Lung (tissue), 17 donors: ENCODE measurements at places on chromosomes 1 and 21. TPM values are rescaled to one million over a fixed set of nuclear protein-coding genes. Genes with fewer than 3 reads are reported as not detected.

DNA sequence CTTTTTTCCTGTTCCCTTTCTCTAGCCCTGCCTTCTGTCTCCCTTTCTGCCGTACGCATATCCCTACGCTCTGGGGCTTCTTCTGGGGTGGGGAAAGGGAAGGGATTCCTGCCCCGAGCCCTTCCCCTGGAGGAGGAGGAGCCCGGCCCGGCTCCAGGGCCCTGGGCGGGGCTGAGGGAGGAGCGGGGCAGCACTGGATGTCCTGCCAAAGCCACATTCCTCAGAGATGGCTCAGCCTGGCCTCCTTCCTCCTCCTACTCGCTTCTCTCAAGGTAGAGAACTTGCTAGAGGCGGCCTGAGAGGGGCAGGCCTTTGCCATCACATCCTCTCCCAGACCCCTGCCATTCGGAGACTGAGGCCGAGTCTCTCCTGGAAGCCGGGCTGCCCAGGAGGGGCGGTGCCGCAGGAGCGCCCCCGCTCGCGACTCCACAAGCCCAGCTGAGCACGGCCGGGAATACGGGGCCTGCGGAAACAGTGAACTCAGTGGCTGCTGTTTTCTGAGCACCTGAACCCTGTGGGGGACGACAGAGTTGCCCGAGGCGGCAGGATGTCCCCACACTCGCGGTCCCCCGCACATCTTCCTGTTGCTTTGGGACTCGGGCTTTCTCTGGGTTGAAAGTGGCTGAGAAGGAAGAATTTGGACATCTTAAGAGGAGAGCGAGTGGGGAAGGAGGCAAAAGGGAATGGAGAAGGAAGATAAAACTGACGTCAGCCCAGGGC is 12.2 kb downstream of the ADAMTSL4 start:
- H3K4me1 ChIP-seq, result peaks cover 27% of the 10 kb centered on the region
- peak; percentile 98 for DNase-seq
- H3K4me3 ChIP-seq, result peak overlapping the region; percentile 47

- DNase-seq, result no peak
- H3K27me3 ChIP-seq, result no peaks in the 10 kb centered on the region
- no peak overlapping the region for H3K27ac ChIP-seq
- H3K4me3 ChIP-seq, result no peak overlapping the region
These were observed 18.4 kb downstream of the LORICRIN start for GRCh38 chr1:153277852-153278251.

GRCh38 chr1:20753589-20753988 is 21.1 kb upstream of the SH2D5 start:
- H3K27me3 ChIP-seq, result no peaks in the 10 kb centered on the region
- H3K4me3 ChIP-seq, result no peak overlapping the region
- H3K36me3 ChIP-seq, result peaks cover 17% of the 10 kb centered on the region
- no peak overlapping the region for H3K27ac ChIP-seq

DNA sequence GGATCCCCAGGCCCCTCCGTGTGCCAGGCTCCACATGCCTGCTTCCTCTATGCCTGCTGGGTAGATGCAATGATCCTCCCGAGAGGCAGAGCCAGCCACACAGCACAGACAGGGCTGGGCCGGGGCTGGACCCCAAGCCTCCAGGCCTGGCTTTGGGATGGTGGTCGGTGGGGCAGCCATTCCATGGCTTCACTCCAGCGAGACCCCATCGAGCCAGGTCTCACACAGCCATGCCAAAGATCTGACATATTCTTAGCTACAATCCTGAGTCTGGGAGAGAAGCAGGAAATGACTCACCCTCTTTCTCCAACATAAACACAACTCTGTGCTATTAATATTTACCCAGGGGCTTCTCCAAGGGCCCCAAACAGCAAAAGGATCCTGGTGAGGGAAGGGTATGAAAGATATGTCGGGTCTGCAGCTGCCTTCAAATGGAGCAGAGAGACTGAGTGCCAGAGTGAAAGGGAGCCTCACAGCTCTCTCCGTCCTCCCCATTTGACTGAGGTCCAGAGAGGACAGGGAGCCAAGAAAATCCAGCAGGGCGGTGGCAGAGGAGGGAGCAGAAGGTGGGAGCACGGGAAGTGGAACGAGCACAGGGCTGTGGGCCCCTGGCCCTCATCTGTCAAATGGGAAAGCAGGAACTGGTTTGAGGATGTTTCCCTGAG is 639.5 kb downstream of the MATN1 start:
- no peaks in the 10 kb centered on the region for H3K27me3 ChIP-seq
- DNase-seq, result peak; percentile 84
- H3K4me3 ChIP-seq, result no peak overlapping the region
- H3K27ac ChIP-seq, result peak overlapping the region; percentile 10

DNA sequence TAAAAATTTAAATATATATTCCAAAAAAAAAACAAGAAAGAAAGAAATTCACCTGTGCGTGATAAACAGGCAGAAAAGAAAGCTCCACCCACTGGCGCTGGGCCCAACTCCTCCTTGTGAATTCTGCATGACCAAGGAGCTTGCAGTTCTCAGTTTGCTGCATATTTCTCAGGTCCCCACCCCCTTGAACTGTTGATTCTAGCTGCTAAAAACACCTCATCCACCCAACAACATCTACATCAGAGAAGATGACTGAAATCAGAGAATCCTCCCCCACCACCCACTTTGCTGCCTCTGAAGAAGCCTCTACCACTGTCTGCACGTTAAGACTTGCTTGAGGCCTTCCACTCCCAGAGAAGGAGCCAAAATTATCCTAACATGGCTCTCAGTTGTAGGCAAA is 104.8 kb downstream of the RGS2 start:
- no peaks in the 10 kb centered on the region for H3K4me1 ChIP-seq
- DNase-seq, result peak; percentile 8
- H3K27ac ChIP-seq, result no peak overlapping the region
- H3K27me3 ChIP-seq, result no peaks in the 10 kb centered on the region
- no peak overlapping the region for H3K4me3 ChIP-seq

GRCh38 chr1:65264197-65264929 is 45.0 kb upstream of the DNAJC6 start:
- H3K27me3 ChIP-seq, result no peaks in the 10 kb centered on the region
- DNase-seq, result peak; percentile 68
- no peaks in the 10 kb centered on the region for H3K4me1 ChIP-seq
- H3K36me3 ChIP-seq, result no peaks in the 10 kb centered on the region
- no peak overlapping the region for H3K27ac ChIP-seq
- H3K4me3 ChIP-seq, result peak overlapping the region; percentile 4

- no peak overlapping the region for H3K27ac ChIP-seq
- DNase-seq, result no peak
- H3K4me3 ChIP-seq, result no peak overlapping the region
- H3K4me1 ChIP-seq, result no peaks in the 10 kb centered on the region
- no peaks in the 10 kb centered on the region for H3K27me3 ChIP-seq
These were observed 25.3 kb downstream of the GABPA start for GRCh38 chr21:25760061-25760460.

GRCh38 chr21:32770871-32771523 is 558 bp downstream of the PAXBP1 start:
- peak overlapping the region; percentile 95 for H3K27ac ChIP-seq
- peaks cover 7% of the 10 kb centered on the region for H3K4me1 ChIP-seq
- DNase-seq, result peak; percentile 65
- H3K4me3 ChIP-seq, result peak overlapping the region; percentile 71

GRCh38 chr1:248421384-248421783 is 18.5 kb downstream of the OR2T1 start:
- no peaks in the 10 kb centered on the region for H3K36me3 ChIP-seq
- no peaks in the 10 kb centered on the region for H3K4me1 ChIP-seq
- H3K27me3 ChIP-seq, result no peaks in the 10 kb centered on the region
- H3K27ac ChIP-seq, result no peak overlapping the region

DNA sequence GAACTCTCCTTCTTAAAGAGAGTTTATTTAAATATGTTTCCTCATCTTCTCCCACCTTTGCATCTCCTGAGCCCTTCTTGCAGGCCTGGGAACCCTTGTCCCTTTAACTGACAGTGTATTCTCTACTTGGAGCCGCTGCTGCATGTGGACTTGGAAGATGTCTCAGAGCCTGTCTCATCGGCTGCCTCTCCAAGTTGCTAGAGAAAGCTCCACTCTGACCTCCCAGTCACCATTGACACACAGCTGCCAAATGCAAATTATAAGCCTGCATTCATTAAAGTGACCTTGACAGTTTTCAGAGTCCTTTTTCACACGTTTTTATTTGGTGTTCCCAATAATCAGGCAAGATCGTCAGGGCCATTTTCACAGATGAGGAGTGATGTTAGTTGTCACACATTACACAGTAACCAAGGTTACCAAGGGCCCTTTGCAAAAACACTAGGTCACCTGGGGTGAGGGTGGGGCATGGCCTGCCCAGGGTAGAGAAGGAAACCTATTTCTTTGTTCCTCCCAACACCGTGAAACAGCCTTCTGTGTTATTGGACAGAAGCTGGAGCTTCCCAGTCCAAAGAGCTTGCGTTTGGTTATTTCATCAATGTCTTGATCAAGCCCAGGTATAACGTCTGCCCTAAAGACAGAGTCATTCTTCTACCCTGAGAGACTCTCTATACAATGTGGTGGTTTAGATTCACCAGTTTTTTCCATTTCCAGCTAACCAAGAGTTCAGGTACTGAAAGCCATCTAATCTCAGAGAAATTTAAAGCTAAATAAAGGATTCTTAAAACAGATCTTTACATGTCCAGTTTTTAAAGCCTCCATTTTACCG is 164.1 kb downstream of the GALNT2 start:
- no peak for DNase-seq
- H3K36me3 ChIP-seq, result no peaks in the 10 kb centered on the region

DNA sequence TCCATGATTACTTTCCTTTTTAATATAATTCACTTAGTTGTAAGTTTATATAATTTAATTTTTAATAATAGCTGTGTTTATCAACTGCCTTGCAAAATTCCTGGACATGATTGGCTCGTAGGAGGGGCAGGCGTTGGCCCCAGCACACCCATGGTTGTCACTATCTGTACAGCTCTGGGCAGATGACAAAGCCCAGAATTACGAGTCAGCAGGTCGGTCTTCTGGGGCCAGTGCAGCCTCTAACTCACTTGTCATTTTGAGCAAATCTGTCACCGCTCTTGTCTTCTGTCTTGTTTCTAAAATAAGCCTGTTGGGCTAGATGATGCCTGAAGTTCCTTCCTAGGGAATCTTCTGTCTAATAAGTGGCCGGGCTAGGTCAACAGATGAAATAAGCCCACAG is 21.4 kb upstream of the LRRC38 start:
- H3K27ac ChIP-seq, result peak overlapping the region; percentile 87
- no peak overlapping the region for H3K4me3 ChIP-seq
- H3K4me1 ChIP-seq, result peaks cover 5% of the 10 kb centered on the region
- H3K36me3 ChIP-seq, result no peaks in the 10 kb centered on the region

GRCh38 chr1:46488343-46489168 is 1.1 kb upstream of the DMBX1 start:
- no peak overlapping the region for H3K27ac ChIP-seq
- H3K27me3 ChIP-seq, result peaks cover 11% of the 10 kb centered on the region
- no peak overlapping the region for H3K4me3 ChIP-seq

GRCh38 chr1:96723377-96723776 is 1.8 kb downstream of the PTBP2 start:
- peaks cover 4% of the 10 kb centered on the region for H3K36me3 ChIP-seq
- DNase-seq, result no peak
- H3K27me3 ChIP-seq, result no peaks in the 10 kb centered on the region
- H3K4me3 ChIP-seq, result no peak overlapping the region
- H3K4me1 ChIP-seq, result peaks cover 10% of the 10 kb centered on the region

DNA sequence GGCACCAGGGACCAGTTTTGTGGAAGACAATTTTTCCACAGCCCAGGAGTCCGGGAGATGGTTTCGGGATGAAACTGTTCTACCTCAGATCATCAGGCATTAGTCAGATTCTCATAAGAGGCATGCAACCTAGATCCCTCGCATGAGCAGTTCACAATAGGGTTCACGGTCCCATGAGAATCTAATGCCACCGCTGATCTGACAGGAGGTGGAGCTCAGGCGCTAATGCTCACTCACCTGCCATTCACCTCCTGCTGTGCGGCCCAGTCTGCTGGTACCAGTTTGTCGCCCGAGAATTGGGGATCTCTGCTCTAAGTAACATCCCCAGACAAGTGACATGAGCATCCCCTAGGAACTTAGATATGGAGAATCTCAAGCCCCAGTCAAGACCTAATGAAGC is 180.7 kb downstream of the COQ8A start:
- H3K27me3 ChIP-seq, result no peaks in the 10 kb centered on the region
- no peaks in the 10 kb centered on the region for H3K4me1 ChIP-seq
- H3K27ac ChIP-seq, result no peak overlapping the region
- DNase-seq, result no peak

The ACTRT2 gene
- not detected for total RNA-seq

The NTMT2 gene
- not detected for total RNA-seq

The AVPR1B gene
- not detected for total RNA-seq

The FCRL6 gene
- 0.77 TPM for total RNA-seq

The SPRR2E gene
- not detected for total RNA-seq

The HMGCS2 gene
- total RNA-seq, result 0.52 TPM

The AADACL4 gene
- total RNA-seq, result not detected

The SPOCD1 gene
- total RNA-seq, result 15.7 TPM
